ENCODE measurements at places on chromosomes 16 and 17. TPM values are rescaled to one million over a fixed set of nuclear protein-coding genes. Genes with fewer than 3 reads are reported as not detected.

The IL21R gene
- 23.5 TPM for total RNA-seq

The WNK4 gene
- 0.66 TPM for total RNA-seq

The PRAC2 gene
- total RNA-seq = not detected

The SEPTIN12 gene
- total RNA-seq = not detected

The OMG gene
- 0.29 TPM for total RNA-seq

The TPPP3 gene
- total RNA-seq = not detected

The NPIPA3 gene
- total RNA-seq = 2.6 TPM

The SNX20 gene
- 65.3 TPM for total RNA-seq

The CHST6 gene
- total RNA-seq = not detected

The C1QTNF8 gene
- not detected for total RNA-seq

DNA sequence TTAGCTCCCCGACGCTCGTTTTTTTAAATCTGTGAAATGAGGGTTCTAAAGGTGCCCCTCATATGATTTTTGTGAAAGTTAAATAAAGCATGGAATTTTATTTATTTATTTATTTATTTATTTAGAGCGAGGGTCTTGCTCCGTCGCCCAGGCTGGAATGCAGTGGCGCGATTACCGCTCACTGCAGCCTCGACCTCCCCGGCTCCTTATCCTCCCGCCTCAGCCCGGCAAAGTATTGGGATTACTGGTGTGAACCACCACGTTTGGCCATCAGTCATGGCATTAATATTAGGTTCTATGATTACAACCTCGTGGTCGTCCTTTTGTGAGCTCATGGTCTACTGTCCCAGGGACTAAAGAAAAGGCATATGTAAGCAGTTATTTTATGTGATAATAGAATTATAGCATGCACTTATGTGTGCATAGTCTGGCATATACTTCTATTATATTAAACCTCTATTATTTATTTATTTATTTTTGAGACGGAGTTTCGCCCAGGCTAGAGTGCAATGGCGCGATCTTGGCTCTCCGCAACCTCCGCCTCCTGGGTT lies 557 bp upstream of the LUC7L start:
- no peak for DNase-seq

DNA sequence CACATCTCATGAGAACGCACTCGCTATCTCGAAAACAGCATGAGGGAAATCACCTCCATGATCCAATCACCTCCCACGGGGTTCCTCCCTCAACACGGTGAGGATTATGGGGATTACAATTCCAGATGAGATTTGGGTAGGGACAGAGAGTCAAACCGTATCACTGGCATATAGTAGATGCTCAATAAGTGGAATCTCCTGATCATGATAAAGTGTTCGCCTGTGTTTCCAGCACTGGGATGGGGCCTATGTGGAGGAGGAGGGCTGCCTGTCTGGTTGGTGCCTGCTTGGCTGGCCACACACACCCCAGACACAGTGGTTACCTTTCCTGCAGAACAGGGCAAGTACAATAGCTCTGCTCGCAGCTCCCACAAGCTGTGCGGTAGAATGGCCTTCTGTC lies 6.1 kb upstream of the MGAT5B start:
- no peak for DNase-seq

- DNase-seq = no peak
Observed at GRCh38 chr17:68384941-68385340, 72.4 kb downstream of the WIPI1 start.

GRCh38 chr17:58391302-58391984 lies 25.9 kb downstream of the RNF43 start:
- no peak for DNase-seq

DNA sequence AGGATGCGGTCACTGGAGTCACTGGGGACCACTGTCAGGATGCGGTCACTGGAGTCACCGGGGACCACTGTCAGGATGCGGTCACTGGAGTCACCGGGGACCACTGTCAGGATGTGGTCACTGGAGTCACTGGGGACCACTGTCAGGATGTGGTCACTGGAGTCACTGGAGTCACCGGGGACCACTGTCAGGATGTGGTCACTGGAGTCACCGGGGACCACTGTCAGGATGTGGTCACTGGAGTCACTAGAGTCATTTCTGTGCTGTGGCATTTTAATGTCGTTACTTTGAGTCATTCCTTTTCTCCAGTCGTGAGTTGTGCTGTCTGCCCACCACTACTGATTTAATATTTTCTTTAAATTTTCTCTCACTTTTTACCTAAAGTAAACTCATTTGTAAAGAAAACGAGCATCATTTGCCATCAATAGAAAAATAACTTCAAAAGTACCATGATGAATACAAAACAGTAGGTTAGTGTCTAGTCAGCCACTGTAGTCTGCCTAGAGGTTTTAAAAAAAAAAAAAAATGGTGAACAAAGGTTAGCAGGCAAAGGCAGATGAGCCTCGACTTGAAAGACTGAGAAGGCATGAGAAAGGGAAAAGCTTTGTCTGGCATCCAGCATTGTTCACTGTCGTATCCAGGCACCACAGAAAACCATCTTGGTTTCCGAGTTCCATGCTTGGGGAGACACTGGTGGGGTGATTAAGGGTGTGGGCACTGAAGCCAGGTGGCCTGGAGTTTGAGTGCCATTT lies 346.6 kb downstream of the SNX29 start:
- DNase-seq = peak; percentile 59

GRCh38 chr17:61457226-61457983 lies 5.2 kb downstream of the TBX4 start:
- DNase-seq = no peak

DNA sequence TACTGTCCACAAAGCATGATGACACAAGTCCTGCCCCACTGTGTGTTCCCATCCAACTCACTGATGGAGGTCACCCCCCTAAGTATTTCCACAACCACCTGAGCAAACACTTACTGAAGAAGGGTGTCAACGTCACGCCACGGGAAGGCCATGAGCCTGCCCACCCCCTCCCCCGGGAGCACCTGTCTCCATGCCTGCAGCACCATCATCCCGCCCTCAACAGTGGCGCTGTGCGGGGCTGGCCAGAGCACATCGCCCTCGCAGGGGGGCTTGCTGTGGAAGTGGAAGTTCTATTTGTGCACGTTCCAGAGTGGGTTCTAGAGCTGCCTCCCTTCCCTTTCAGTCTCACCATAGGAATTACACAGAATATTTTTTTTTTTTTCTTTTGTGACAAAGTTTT lies 4.3 kb upstream of the MBTPS1 start:
- no peak for DNase-seq

- no peak for DNase-seq
Observed at GRCh38 chr16:67277294-67277998, 1.9 kb upstream of the PLEKHG4 start.

DNA sequence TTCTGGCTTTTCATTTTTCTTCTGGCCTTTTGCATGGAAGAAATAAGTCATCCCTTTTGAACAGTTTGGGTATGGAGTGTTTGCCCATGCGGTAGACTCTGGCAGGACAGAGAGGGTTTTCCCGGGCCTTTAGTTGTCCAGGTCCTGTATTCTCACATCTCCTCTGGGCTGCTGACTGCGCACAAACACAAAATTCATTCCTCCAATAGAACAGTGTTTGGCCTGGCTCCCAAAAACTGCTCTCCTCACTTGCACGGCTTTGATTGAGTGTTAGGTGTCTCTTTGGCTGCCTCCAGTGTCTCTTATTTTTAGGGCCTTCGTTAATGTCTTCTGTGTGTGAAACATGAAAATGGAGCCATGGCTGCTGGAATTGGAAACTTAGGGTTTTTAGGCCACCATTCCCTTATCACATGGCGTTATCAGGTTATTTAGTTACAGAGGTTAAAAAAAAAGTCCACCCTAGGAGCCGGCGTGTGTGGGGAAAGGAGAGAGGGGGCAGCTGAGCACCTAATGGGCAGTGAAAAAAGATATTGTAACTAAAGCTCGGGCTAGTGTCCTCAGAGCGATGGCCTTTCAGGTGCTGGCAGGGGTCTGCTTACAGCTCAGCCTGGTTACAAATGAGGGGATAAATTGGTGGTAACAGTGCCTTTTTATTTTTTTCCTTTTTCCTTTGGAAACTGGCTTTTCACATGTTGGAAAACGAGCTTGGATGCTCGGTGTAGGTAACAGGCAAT lies 47.3 kb downstream of the PRKCA start:
- no peak for DNase-seq

- no peak for DNase-seq
Observed at GRCh38 chr16:84641643-84642358, 6.5 kb upstream of the KLHL36 start.

DNA sequence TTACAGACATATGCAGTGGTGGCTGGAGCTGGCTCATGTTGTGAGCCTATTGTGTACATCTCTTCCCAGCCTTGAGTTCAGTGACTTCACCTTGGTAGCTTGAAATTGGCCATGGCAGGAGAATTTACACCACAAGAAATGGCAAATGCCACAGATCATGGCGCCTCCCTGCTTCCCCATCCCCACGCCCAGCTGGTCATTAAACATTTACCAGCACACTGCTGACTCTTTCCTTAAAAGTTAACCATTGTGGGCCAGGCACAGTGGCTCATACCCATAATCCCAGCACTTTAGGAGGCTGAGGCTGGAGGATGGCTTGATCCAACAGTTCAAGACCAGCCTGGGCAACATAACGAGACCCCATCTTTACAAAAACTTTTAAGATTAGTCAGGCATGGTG lies 22.6 kb upstream of the ITGB4 start:
- DNase-seq = no peak

- DNase-seq = no peak
Observed at GRCh38 chr16:80114699-80115098, 426.1 kb upstream of the DYNLRB2 start.

- DNase-seq = no peak
Observed at GRCh38 chr16:57916735-57917438, 54.0 kb downstream of the CNGB1 start.

DNA sequence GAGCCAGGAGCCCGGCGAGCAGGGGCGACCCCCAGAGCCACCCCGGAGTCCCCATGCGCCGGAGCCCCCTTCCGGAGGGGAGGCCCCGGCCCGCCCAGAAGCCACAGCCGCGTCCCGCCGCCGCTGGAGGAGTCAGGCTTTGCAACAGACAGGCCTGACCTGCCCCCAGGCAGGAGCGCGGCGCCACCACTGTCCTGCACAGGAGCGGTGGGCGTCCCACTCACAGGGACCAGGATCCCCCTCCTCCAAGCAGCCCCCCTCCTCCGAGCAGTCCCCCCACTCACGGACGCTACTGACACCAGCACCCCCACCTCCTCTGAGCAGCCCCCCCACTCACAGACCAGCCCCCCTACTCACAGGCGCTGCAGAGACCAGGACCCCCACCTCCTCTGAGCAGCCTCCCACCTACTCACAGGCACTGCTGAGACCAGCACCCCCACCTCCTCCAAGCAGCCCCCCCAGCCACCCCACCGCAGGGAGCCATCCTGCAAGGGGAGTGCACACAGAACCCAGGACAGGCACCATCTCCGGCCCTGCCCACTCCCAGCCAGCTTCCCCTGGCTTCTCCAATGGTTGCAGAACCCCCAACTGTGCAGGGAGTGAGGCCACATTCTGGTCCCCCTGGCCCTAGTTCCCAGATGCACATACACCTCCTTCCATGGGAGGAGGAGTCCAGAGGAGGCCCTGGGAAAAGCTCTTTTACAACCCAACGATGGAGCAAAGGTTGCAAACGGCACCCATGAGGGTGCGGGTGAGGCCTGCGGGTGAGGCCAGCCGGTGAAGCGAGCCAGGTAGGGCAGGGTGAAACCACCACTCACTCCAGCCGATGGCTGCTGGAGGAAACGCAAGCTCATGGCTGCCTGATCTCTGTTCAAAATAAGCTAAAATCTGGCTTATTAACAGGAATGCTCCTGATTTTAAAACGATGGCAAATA lies 69.9 kb downstream of the ABR start:
- peak; percentile 72 for DNase-seq

- DNase-seq = no peak
Observed at GRCh38 chr17:64180089-64181073, 50.4 kb upstream of the ERN1 start.
